ENCODE measurements at places on chromosomes 7 and 10.
A peak's percentile ranks its signal among the peaks of the same experiment; 100 is the strongest.

GRCh38 chr10:129647590-129647989 is 180.5 kb downstream of the MGMT start:
- DNase-seq = no peak

- peak; percentile 60 for DNase-seq
Observed at GRCh38 chr7:155738652-155739537, 73.4 kb downstream of the SHH start.

DNA sequence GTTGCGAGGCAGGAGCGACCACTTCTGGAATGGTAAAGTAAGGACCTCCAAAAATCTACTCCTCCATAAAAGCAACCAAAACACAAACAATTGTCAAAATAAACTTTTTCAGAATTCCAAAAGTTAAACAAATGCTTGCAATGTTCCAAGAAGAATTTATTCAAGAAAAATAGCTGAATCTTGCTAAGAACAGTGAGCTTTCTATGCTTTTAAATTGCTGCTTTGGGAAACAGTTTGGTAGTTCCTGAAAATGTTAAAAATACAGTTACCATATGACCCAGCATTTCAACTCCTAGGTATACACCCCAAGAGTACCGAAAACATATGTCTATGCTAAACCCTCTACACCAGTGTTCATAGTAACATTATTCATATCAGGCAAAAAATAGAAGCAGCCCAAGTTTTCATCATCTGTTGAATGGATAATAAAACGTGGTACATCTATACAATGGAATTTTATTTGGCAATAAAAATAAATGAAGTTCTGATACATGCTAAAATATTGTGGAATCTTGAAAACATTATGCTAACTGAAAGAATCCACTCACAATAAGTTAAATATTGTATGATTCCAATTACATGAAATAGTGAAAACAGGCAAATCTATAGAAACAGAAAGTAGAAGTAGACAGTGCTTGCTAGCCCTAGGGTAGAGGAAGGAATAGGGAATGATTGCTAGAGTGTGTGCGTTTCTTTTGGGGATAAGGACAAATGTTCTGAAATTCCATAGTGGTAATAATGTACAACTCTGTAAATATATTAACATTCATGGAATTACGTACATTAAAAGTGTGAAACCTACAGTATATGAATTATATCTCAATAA is 57.0 kb downstream of the LRRN3 start:
- DNase-seq = no peak

DNA sequence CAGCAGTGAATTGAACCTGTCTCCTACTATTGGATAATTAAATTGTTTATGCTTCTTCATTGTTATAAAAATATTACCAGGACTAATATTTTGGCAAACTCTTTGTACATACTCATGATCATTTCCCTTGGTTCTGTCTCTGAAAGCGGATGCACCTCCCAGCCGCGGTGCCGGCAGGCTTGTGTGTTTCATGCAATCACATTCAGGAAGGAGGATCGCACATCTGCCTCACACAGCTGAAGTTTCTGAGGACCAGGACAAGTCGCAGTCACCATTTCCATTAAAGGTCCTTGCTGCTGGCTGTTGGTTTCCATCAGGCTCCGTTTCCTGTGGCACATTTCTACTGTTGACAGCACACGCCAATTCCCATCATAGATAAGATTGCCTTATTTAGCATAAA is 117.8 kb upstream of the SHH start:
- no peak for DNase-seq

- no peak for DNase-seq
Observed at GRCh38 chr10:118035354-118036005, 11.3 kb downstream of the RAB11FIP2 start.

DNA sequence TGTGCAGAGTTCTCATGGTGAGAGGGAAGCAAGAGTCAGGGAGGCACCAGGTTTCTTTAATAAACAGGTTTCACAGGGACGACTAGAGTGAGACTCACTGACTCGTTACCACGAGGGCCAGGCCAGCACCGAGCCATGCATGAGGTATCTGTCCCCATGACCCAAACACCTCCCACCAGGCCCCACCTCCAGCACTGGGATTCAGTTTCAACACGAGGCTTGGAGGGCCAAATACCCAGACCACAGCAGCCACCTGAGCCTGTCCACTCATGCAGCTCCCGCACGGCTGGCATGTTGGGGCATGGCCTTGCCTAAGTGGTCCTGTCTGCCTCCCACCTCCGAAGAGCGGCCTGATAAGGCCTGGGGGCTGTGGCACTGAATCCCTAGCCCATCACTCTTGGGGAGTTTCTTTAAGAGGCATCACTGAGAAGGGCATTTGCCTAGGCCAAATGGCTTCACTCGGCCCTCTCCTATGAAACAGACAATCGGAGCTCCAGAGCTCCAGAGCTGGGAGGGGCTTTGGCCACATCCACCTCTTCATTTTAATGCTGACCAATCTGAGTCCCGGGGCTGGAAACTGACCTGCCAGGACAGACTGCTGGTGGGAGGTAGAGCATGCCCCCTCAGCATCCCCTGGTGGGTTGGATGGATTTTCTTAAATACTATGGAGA is 157.8 kb downstream of the DNAJB6 start:
- no peak for DNase-seq

DNA sequence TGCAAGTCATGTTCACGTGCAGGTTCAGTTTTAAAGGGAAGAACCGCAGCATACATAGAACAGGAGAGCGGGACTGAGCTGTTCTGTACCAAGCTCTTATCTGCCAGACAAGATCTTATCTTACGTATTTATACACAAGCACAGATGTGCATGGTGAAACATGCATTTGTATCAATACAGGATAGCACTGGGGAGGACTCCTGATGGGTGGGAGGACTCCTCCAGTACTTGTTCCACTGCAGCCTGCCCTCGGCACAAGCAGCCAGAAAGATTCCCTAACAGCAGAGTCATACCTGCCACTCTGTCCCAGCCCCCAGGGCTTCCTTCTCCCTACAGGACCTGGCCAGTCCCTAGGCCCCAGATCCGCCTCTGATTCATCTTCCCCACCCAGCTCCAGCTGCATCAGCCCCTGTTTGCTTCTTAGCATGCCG is 13.2 kb upstream of the PRKCQ start:
- no peak for DNase-seq

- no peak for DNase-seq
Observed at GRCh38 chr7:69692611-69693010, 94.3 kb downstream of the AUTS2 start.

- DNase-seq = no peak
Observed at GRCh38 chr10:72563327-72563932, 62.4 kb downstream of the MICU1 start.

DNA sequence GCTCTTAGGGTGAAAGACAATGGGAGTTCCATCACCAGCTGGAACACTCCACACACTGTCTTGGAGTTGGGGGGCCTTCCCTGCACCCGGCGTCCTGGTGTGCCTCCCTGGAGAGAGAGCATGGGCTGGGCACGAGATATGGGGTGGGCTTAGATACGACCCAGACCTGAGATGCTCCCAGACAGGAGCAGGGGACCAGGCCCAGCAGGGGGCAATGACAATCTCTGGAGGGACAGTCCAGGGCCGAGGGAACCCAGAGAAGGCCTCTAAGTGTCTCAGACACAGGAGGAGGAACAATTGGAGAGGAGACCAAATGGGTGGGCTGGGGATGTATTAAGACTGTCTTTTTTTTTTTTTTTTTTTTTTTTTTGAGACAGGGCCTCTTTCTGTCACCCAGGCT is 40.0 kb downstream of the MYL10 start:
- DNase-seq = no peak

DNA sequence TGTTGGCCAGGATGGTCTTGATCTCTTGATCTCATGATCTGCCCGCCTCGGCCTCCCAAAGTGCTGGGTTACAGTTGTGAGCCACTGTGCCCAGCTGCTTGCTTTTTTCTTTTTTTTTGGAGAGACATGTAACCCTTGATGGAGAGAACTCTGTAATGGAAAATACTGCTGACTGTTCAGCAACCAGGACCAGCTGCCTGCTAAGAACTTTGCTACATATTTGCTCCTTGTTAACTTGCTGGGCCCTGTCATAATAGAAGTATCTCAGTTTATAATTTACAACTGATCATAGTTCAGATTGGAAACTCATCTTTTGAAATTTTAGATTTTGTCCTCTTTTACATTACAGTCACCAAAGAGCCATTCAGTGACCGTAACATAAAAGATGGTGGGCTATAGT is 34.9 kb downstream of the TASOR2 start:
- DNase-seq = no peak

- no peak for DNase-seq
Observed at GRCh38 chr10:19775296-19775695, 40.9 kb upstream of the PLXDC2 start.

- no peak for DNase-seq
Observed at GRCh38 chr10:89625041-89625765, 19.8 kb downstream of the PANK1 start.

- DNase-seq = no peak
Observed at GRCh38 chr10:7491949-7492659, 81.3 kb upstream of the SFMBT2 start.

DNA sequence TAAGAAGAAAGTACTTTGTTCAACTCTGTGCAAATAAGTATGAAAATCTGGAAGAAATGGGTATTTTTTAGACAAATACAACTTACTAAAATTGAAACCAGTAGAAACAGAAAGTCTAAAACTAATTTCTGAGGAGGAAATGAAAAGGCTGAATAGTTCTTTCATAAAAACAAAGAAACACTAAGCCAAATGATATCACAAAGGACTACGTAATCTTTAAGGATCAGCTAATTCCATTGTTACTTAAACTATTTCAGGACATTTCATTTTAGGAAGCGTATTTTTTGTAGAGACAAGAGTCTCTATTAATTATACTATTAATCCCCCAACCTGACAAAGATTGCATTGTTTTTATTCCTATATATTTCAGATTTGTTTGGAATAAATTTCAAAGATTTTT is 11.2 kb upstream of the CCSER2 start:
- no peak for DNase-seq

GRCh38 chr7:156158693-156159092 is 346.4 kb upstream of the SHH start:
- DNase-seq = no peak

DNA sequence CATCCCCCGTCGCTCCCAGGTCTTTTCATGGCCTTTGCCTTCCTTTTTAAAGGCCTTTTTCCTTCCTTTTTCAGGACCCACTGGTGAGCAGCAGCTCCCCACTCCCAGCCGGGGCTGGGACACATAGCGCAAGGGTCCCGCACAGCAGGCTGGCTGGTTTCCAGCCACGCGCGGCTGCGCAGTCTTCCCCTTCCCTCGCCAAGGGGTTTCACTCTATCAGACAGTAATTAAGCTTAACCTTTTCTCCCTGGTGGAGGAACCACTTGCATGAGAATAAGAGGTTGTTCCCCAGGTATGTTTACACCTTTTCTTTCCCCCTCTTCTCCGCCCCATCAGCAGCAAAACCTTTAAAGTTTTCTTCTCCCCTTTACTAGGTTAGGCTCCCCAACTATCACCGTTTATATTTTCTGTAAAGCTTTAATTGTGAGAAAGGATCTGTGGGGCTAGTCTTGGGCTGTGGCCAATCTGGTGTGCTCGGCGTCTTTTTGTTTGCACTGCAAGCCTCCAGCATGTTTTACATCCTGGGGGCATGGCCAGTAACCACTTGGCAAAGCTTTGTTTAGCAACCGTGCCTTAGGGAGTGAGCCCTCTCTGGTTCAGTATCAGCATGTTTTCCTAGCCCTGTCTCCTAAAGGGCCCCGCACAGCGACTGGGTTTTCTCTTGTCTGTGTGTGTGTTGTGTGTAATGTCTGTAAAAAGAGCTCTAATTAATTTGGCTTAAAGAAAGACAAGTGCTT is 219.6 kb downstream of the PHF14 start:
- no peak for DNase-seq

- no peak for DNase-seq
Observed at GRCh38 chr10:11563936-11564335, 47.5 kb downstream of the USP6NL start.

DNA sequence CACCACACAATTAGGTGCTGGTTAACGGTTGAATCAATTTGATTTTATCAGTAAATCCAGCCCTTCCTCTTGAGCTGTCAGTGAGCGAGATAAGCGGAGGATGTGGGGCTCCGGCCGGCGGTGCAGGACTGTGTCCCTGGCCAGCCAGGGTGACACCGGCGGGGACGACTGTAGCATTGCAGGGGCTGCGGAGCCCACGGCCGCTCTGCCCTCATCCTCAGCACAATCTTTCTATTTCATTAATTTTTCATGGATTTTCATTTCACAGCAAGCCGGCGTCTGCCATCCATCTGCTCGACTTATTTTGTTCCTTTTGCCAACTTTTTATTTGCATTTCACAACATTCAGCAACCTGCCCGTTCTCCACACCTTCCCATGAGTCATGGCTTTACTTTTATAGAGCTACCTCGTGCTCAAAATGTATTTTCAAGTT is 4.7 kb downstream of the ADARB2 start:
- DNase-seq = no peak

DNA sequence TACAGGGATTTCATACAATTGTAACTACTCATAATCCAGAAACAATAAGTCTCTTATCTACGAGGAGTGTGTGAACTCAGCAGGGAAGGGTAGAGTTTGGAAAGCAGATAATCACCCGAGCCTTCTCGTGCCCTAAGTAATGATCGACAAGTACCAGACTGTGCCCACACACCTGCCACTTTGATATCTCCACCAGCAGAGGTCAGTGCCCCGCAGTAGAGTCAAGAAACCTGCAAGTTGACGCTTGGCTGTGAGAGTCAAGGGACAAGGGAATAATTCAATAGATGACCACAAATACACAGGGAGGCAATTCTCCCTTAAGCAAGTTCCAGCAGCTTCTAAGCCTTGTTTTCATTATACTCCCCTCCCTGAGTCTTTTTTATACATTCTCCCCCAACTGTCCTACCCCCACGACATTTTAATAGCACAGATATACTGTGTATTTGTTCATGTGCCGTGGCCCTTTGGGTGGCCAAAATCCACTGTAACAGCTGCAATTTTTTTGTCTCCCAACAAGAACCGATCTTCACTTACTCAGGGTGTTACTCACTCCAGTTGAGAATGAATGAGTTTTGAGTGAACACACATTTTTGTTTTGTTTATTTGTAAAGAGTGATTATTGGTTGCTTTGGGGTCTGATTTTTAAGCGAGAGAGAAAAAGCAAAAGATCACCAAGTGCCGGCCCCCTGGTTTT is 106.9 kb upstream of the RHEB start:
- no peak for DNase-seq

All from neural crest cell (in vitro differentiated cells).